ENCODE measurements at places on chromosomes 13 and 19.

- H3K36me3 ChIP-seq, result no peaks in the 10 kb centered on the region
- H3K27ac ChIP-seq, result no peak overlapping the region
- no peak overlapping the region for H3K4me3 ChIP-seq
These were observed 51.9 kb upstream of the C1QTNF9B start for GRCh38 chr13:23949200-23949599.

- H3K4me3 ChIP-seq, result no peak overlapping the region
- DNase-seq, result no peak
- H3K36me3 ChIP-seq, result no peaks in the 10 kb centered on the region
- H3K27ac ChIP-seq, result no peak overlapping the region
- H3K27me3 ChIP-seq, result no peaks in the 10 kb centered on the region
These were observed 332.2 kb downstream of the MYO16 start for GRCh38 chr13:108961542-108962125.

DNA sequence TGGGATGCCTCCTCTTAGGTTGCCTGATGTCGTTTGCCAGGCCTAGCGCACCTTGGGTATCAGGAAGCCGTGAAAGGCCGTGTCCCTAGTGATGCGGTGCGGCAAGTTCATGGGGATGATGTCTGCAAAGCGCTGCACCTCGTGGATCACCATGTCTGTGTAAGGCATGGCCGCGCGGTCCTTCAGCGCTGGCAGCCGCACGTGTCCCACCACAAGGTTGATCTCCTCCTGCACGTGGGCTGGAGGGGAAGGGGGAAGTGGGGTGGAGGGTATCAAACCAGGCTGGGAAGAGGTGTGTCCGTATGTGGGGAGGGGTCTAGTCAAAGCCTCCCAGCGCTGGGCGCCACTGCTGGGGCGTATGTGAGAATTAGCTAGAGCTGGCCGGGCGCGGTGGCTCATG is 23.2 kb downstream of the EGLN2 start:
- no peak overlapping the region for H3K27ac ChIP-seq
- DNase-seq, result no peak
- peaks cover 27% of the 10 kb centered on the region for H3K4me1 ChIP-seq
- H3K4me3 ChIP-seq, result no peak overlapping the region
- H3K27me3 ChIP-seq, result no peaks in the 10 kb centered on the region

DNA sequence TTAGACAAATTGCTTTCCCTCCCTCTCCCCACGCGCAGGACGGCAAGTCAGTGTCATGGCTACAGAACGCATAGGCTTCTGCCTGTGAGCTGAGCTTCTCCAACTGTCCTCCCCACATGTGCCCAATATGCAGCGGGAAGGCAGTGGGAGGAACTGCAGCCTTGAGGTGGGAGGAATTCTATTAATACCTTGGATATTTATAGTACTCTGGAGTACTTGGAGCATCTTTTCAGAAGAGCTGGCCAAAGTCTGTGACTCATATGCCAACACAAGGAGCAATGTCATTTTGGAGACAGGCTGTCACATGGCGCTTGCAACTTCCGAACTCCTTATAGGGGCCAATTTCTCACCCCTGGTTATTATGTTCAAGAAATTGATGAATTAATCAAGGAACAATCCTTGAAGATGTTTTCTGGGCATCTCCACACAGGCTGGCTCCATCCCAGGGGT is 245.0 kb upstream of the SERP2 start:
- no peak overlapping the region for H3K4me3 ChIP-seq
- H3K36me3 ChIP-seq, result no peaks in the 10 kb centered on the region
- no peak for DNase-seq
- no peaks in the 10 kb centered on the region for H3K27me3 ChIP-seq
- no peak overlapping the region for H3K27ac ChIP-seq
- no peaks in the 10 kb centered on the region for H3K4me1 ChIP-seq

Data from naive thymus-derived CD4-positive, alpha-beta T cell (primary cell).